ENCODE measurements at places on chromosomes 5 and 9.

DNA sequence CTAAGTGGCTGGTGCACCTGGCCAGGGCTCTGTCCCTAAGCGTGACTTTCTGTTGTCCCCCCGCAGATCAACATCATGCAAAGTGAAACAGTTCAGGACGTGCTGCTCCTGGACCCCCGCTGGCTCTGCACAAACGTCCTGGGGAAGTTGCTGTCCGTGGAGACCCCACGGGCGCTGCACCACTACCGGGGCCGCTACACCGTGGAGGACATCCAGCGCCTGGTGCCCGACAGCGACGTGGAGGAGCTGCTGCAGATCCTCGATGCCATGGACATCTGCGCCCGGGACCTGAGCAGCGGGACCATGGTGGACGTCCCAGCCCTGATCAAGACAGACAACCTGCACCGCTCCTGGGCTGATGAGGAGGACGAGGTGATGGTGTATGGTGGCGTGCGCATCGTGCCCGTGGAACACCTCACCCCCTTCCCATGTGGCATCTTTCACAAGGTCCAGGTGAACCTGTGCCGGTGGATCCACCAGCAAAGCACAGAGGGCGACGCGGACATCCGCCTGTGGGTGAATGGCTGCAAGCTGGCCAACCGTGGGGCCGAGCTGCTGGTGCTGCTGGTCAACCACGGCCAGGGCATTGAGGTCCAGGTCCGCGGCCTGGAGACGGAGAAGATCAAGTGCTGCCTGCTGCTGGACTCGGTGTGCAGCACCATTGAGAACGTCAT is 19.7 kb upstream of the CTSL start:
- no peak for DNase-seq

DNA sequence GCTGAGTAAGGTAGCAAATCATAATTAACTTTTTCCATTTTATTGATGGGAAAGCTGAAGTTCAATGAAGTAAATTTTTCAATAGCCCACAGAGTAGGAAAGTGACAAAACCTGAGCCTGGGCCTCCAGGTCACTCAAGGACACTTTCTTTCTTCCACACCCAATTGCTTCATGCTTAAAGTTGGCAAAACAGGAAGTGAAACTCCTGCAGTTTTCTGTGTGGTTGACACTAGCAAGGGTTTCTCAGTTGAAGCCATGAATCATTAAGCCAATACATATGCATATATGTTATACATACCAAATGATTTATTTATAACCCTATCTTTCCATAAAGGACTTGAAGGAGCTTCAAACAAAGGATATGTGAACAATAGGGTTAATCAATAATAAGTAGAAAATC is 13.9 kb downstream of the TLR4 start:
- DNase-seq: peak; percentile 8

DNA sequence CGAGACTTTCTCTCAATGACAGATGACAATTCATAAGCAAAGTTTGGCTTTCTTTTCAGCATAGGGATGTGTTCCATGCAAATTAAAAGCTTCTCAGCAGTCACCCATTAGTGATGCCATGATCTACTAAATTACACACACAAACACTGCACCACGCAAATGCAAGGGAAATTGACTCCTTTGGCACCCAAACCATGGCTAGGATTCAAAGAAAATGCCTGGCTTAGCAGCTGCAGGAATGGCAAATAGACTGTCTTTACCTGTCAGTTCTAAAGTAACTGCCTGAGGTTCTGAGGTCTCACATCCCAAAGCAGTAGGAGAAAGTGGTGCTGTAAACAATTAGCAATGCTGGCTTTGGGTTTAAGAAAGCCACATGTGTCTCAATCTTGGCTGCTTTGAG is 108.6 kb upstream of the ATP10B start:
- DNase-seq: no peak

DNA sequence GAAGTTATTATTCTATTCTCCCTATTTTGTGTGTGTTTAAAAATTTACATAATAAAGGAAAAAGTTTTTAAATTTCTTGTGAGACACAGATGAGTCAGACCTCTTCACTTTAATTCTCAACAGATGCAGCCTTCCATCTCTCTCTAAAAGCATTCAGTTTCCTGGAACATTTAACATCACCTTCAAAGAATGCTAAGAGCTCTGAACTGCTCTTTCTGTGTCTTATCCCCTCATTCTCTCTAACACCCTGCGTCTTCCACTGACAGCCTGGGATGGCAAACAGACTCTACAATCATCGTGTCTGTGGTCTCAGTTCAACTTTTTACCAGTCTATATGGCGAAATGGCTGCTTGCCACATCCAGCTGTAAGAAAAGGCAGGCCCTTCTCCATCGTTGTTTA is 173.0 kb downstream of the HINT1 start:
- DNase-seq: no peak

- DNase-seq: no peak
These were observed 214.9 kb upstream of the WWC1 start for GRCh38 chr5:168076561-168076991.

- DNase-seq: no peak
These were observed 34.4 kb downstream of the MACROH2A1 start for GRCh38 chr5:135364421-135365262.

- no peak for DNase-seq
These were observed 166 bp downstream of the SEPTIN8 start for GRCh38 chr5:132776938-132777208.

DNA sequence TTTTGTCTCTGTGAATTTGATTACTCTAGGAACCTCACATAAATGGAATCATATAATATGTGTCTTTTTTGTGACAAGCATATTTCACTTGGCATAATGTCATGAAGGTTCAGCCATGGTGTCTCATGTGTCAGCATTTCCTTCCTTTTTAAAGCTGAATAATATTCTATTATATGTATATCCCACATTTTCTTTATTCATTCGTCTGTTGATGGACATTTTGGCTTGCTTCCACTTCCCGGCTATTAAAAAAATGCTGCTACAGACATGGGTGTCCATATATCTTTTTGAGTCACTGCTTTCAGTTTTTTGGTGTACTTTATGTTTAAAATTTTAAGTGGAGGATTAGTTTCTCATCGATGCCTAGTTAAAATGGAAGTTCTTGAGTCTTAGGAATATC is 59.8 kb upstream of the C5orf63 start:
- DNase-seq: no peak

GRCh38 chr5:10660720-10661387 is 97.0 kb downstream of the ANKRD33B start:
- DNase-seq: no peak

DNA sequence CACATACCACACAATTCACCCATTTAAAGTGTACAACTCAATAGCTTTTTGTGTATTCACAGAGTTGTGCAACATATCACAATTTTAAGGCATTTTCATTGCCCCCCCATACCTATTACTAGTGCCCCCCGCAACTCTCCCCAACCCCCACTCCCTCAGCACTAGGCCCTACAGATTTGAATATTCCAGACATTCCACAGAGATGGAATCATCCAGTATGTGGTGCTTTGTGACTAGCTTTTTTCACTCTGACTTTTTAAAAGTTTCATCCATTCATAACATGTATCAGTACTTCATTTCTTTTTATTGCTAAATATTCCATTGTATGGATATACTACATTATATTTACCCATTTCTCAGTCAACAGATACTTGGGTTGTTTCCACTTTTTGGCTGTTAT is 102.9 kb upstream of the LRRTM2 start:
- DNase-seq: no peak

Measured in KG1 (cell line).